Effector memory CD8-positive, alpha-beta T cell (primary cell): ENCODE measurements at places on chromosomes 4 and X.
A peak's percentile ranks its signal among the peaks of the same experiment; 100 is the strongest.

DNA sequence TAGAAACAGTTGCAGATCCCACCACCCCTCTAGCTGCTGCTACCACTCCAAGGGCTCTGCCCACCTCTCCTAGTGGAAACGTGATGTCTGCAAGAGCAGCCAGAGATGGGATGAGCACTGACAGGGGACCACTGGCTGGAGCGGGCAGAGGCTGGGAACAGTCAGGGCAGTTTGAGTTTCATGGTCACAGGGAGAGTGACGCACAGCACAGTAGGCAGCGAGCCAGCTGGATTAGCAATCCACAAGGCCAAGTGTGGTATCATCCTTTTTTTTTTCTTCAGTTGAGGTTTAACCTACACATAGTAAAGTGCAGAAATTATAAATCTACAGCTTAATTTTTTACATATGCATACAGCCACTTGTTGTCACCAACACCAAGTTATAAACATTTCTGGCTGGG is 6.4 kb upstream of the SCML2 start:
- peaks cover 13% of the 10 kb centered on the region for H3K27me3 ChIP-seq
- no peak for DNase-seq
- no peak overlapping the region for H3K27ac ChIP-seq
- no peaks in the 10 kb centered on the region for H3K36me3 ChIP-seq
- H3K4me3 ChIP-seq = no peak overlapping the region

GRCh38 chr4:153385784-153386183 is 41.3 kb downstream of the MND1 start:
- no peaks in the 10 kb centered on the region for H3K4me1 ChIP-seq
- H3K36me3 ChIP-seq = no peaks in the 10 kb centered on the region
- no peak for DNase-seq
- no peak overlapping the region for H3K27ac ChIP-seq
- no peak overlapping the region for H3K4me3 ChIP-seq

DNA sequence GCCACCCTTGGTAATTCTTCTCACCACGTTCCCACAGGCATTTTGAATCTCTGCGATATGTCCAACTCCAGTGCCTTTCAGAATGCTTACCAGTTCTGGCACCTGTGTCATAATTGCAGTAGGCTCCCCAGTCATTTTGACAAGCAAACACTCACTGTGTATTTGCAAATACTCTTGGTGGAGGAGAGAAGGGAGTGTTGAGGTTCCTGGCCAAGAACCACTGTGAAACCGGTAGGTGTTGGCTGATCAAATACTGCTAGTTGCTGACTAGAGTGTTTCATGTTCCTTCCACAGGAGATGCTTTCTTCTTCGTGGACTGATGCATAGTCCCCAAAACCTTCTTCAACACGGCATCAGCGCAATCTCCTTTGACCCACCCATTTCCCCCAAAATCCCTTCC is 16.0 kb upstream of the NLGN4X start:
- no peaks in the 10 kb centered on the region for H3K36me3 ChIP-seq
- no peaks in the 10 kb centered on the region for H3K27me3 ChIP-seq
- DNase-seq = no peak
- H3K27ac ChIP-seq = no peak overlapping the region
- H3K4me1 ChIP-seq = no peaks in the 10 kb centered on the region

- no peak for DNase-seq
- H3K4me1 ChIP-seq = no peaks in the 10 kb centered on the region
- no peak overlapping the region for H3K27ac ChIP-seq
These were observed 297.2 kb upstream of the LDB2 start for GRCh38 chr4:17195461-17196275.

- no peak overlapping the region for H3K27ac ChIP-seq
- no peaks in the 10 kb centered on the region for H3K36me3 ChIP-seq
- H3K4me3 ChIP-seq = no peak overlapping the region
- H3K27me3 ChIP-seq = no peaks in the 10 kb centered on the region
These were observed 394.6 kb downstream of the SPOCK3 start for GRCh38 chr4:166839615-166840251.

- H3K27ac ChIP-seq = no peak overlapping the region
- no peak for DNase-seq
- no peak overlapping the region for H3K4me3 ChIP-seq
- H3K27me3 ChIP-seq = no peaks in the 10 kb centered on the region
- no peaks in the 10 kb centered on the region for H3K4me1 ChIP-seq
These were observed 55.0 kb upstream of the AP1S2 start for GRCh38 chrX:15909605-15910004.

DNA sequence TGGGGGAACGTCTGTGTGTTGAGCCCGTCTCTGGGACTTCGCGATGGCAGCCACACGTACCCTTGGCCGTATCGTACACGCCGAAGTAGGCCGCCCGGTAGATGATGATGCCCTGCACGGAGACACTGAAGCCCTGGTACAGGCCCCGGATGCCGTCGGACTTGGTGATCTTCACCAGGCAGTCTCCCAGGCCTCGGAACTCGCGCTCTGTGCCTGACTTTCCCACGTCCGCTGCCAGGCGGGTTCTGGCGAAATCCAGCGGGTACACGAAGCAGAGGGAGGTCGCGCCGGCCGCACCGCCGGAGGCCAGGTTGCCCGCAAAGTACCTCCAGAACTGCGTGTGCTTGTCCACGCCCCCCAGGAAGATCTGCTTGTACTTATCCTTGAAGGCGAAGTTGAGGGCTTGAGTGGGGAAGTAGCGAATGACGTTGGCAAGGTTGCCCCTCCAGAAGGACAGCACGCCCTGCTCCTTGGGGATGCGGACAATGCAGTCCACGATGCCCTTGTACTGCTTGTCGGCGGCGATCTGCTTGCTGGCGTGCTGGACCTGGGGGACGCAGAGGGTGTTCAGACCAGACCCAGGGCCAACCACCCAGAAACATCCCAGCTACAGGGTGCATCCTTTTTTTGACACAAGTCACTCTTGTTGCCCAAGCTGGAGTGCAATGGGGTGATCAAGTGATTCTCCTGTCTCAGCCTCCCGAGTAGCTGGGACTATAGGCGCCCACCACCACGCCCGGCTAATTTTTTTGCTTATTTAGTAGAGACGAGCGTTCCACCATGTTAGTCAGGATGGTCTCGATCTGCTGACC is 2.5 kb downstream of the SLC25A6 start:
- H3K36me3 ChIP-seq = peaks cover 76% of the 10 kb centered on the region
- H3K27ac ChIP-seq = peak overlapping the region; percentile 83
- no peak for DNase-seq
- H3K4me1 ChIP-seq = peaks cover 26% of the 10 kb centered on the region
- H3K4me3 ChIP-seq = peak overlapping the region; percentile 31

DNA sequence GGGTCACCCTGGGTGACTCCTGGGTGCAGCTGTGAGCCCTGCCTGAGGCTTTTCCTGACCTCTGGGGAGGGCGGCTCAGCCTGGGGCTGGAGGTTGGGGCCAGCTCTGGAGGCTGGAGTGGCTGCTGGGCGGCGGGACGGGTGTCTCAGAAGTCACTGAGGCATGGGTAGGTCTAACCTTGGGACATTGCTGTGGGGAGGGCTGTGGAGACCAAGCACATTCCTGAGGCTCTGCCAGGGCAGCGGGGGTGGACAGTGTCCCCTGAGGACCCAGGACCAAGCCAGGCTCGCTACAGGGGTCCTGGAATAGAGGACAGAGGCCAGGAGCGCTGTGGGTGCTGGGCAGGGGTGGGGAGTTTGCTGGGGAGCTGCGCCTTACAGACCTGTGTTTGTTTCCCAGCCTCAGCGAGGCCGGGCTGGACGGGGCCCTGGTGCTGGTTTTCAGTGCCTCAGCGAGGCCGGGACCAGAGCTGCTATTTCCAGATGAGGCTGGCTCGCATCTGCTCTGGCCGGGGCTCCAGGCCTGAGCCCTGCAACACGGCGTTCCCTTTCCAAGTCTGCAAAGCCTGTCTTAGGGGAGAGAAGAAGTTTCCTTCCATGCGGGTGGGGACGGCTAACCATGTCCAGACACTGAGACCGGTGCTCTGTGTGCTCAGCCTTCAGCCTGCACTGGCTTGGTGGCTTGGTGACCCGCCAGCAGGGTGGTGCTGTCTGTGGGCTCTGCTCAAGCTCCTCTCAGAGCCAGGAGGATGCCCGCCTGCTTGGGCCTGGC is 3.0 kb upstream of the SLC25A6 start:
- H3K4me1 ChIP-seq = peaks cover 43% of the 10 kb centered on the region
- DNase-seq = no peak
- peaks cover 32% of the 10 kb centered on the region for H3K36me3 ChIP-seq
- peak overlapping the region; percentile 91 for H3K27ac ChIP-seq
- H3K27me3 ChIP-seq = no peaks in the 10 kb centered on the region
- H3K4me3 ChIP-seq = peak overlapping the region; percentile 93

- H3K27me3 ChIP-seq = no peaks in the 10 kb centered on the region
- no peaks in the 10 kb centered on the region for H3K36me3 ChIP-seq
- no peak overlapping the region for H3K27ac ChIP-seq
These were observed 305.7 kb upstream of the SLIT2 start for GRCh38 chr4:19945979-19946380.

DNA sequence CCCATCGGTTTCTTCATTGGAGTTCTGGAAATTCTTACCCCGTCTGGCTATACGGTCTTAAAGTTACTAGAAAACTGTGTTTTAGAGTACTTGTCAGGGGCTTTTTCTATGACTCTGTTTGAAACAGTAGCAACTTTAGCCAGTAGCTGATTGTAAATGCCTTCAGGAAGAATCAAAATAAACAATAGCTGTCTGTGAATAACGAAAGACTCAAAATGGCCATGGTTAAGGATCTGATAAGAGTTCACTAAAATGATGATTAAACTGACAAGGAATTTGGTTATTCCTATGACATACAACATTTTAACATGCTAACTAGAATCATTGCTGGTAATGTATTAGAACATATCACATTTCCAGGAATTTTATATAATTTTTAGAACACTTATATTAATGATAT is 191.0 kb downstream of the EVC2 start:
- no peak overlapping the region for H3K27ac ChIP-seq
- H3K4me1 ChIP-seq = no peaks in the 10 kb centered on the region
- H3K4me3 ChIP-seq = no peak overlapping the region
- peaks cover 2% of the 10 kb centered on the region for H3K36me3 ChIP-seq
- DNase-seq = no peak

DNA sequence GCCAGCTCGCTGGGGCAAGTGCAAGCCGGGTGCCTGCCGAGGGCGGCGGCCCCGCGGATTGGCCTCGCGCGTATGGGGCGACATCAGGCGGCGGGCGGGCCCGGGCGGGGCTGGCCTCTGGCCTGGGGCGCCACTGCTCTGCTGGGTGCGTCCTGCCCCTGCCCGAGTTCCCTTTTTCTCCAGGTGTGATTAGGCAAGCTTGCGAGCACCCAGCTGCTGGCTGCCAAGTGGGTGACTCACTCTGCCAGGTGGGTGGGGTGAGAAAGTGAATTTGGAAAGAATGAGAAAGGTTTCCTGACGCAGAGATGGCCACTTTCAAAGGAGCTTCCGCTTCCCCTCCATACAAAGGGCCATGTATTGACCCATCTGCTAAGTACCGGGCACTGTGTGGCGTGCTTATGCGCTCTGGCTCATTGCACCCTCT is 32.5 kb downstream of the FGFBP1 start:
- no peaks in the 10 kb centered on the region for H3K36me3 ChIP-seq
- no peak overlapping the region for H3K27ac ChIP-seq
- H3K4me1 ChIP-seq = no peaks in the 10 kb centered on the region
- peaks cover 39% of the 10 kb centered on the region for H3K27me3 ChIP-seq
- no peak overlapping the region for H3K4me3 ChIP-seq

DNA sequence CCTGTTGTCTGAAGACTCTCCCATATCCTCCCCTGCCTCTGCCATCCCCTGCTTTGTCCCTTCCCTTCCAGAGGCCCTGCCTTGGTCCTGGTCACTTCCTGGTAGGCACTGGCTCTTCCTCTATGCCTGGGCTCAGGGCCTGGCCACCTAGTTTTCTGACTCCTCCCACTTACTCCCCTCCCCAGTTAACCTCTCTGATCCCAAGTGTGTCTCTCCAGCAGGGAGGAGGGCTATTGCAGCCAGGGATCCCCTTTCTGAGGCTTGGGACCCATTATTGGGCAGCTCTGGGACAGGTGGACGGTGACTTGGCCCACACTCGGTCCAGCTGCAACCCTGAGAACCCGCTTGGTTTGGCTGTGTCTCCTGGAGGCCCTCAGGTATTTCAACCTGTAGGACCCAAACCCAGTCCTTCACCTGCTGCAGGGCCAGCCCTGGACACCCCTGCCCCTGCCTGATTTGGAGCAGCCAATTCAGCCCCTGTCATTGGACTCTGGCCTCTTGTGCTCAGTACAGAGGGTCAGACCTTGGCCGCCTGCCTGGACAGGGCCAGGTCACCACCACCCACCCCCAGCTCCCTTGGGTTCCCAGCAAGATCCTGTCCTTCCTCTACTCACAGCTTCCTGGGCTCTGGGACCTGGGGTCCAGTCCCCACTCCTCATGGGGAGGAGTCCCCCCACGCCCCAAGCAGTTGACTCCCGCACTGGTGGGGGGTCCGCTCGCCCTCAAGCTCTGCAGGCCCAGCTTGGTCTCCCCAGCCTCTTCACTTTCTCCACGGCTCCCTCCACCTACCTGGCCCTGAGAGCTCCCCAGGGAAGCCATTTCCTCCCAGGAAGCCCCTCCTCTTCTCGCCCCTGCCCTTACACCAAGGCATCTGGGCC is 1.1 kb upstream of the SH3BP2 start:
- DNase-seq = no peak
- H3K4me1 ChIP-seq = peaks cover 41% of the 10 kb centered on the region
- H3K36me3 ChIP-seq = no peaks in the 10 kb centered on the region
- no peaks in the 10 kb centered on the region for H3K27me3 ChIP-seq

- no peaks in the 10 kb centered on the region for H3K27me3 ChIP-seq
- no peak for DNase-seq
- no peaks in the 10 kb centered on the region for H3K36me3 ChIP-seq
- no peaks in the 10 kb centered on the region for H3K4me1 ChIP-seq
- no peak overlapping the region for H3K4me3 ChIP-seq
- H3K27ac ChIP-seq = no peak overlapping the region
These were observed 56.9 kb downstream of the KIT start for GRCh38 chr4:54714631-54715030.

DNA sequence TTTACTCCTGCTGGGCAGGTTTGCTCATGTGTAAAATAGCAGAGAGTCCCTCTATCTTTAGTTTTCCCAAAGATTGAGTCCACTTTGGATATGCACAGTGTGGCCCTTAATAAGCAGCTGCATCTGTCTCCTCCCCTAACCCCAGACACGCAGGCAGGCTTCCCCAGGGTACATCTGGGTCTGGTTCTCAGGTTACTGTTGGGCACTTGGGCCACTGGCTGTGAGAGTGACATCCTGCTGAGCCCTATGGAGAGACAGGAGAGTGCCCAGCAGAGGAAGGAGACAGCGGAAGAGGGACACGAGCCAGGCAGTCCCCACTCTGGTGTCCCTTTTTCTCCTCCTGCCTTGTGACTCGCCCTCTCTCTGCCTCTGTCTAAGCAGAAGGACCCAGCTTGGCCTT is 16.0 kb downstream of the XK start:
- H3K27ac ChIP-seq = no peak overlapping the region
- H3K4me3 ChIP-seq = no peak overlapping the region
- no peaks in the 10 kb centered on the region for H3K4me1 ChIP-seq
- H3K27me3 ChIP-seq = no peaks in the 10 kb centered on the region
- H3K36me3 ChIP-seq = no peaks in the 10 kb centered on the region

DNA sequence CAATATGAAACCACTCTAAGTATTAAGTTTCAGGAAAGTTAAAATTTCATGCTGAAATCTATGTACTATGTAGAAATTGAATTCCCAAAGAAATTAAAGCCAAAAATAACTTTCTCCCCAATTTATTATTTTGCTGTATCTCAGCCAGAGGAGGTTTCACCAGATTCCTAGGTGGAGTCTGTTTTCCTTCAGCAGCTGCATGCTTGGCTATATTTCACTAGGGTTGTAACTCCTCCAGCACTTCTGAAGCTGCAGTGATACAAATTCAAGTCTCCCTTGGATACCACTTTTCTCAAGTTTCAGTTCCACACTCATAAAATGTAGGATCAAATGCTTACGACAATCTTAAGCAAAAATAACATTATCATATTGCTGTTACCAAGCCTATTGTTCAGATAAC is 41.2 kb upstream of the ZC4H2 start:
- H3K27ac ChIP-seq = no peak overlapping the region
- no peaks in the 10 kb centered on the region for H3K4me1 ChIP-seq
- H3K4me3 ChIP-seq = no peak overlapping the region
